ENCODE measurements at places on chromosomes 2 and 18.

DNA sequence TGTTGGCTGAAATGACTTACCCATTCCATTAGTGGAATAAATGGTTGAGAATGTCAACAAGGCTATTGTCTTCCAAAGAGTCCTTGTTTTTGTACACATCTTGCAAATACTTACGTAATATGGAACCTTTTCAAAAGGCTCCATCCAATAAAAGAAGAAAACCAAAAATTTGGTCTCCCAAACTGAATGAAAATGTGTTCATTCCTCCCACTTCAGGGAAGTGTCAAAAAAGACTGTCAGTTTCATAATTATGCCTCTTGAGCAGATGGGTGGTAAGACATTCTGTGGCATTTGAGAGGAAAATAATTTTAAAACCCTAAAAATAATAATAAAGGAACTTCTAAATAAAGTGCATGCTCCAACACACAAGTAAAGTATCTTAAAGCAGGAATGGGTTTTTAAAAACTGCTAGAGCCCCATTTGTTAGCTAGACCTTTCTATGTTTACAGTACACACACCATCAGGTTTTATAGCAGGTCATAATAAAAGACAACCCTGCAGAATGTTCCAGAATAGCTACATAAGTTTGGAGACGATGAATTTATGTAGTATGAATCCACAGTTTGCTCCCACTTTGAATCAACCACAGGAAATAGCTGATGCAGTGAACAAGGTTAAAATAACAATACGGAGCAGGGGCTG is 843.7 kb downstream of the LRRTM4 start:
- no peak for DNase-seq

GRCh38 chr2:112149866-112150435 is 11.8 kb downstream of the FBLN7 start:
- no peak for DNase-seq

GRCh38 chr2:64036034-64036705 is 16.9 kb upstream of the VPS54 start:
- peak; percentile 47 for DNase-seq

DNA sequence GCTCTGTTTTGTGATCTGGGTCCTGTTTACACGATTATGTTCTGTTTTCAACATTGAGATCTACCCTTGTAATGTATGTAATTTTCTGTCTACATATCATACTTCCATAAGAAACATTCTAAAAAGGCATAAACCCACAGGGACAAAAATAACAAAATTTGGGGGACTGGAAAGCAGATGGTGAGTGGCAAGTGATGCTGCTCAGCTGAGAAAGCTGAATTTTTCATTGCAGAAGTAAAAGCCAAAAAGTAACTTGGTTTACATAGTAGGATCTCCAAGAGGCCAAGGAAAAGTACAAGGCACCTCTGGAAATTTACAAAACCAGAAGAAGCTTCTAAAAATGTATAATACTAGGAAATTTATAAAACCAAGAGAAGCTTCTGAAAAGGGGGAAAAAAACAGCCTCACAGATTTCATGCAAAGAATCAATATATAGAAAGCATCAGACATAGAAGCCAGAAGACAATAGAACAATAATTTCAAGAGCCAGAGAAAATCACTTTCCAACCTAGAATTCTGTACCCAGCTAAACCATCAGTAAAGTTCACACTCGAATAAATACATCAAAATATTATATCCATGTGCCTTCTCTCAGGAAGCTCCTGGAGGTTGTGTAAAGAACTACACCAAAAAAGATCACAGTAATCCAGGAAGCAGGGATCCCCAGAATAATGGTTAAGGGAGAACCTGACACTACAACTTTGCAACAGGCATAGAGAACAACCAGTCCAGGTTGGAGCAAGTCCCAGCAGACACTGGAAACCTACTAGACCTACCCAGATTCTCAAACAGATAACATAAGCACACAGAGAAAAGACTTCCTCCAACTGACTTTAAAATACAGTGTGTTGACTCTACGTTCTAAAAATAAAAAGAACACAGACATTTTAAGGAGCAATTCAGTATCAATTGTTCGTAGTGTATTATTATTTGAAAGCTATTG is 401.7 kb upstream of the HS6ST1 start:
- DNase-seq, result no peak

- no peak for DNase-seq
These were observed 33.7 kb upstream of the FAM98A start for GRCh38 chr2:33632831-33633230.

DNA sequence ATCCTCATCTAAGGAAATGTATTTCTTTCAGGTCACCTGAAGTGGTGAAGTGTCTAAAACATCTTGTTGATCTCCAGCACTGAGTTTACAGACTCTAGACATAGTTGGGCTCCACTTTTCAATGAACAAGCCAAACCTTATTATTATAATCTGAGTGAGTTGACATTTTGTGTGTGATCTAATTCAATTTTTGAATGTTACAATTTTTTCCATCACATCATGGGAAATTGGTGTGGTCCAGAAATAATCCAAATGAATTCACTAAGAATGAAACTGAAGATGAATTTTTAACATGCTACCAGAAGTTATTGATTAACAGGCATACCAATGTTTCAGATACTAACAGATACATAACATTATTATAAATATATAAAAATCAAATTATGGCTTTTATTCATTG is 75.6 kb upstream of the EFEMP1 start:
- DNase-seq, result no peak

DNA sequence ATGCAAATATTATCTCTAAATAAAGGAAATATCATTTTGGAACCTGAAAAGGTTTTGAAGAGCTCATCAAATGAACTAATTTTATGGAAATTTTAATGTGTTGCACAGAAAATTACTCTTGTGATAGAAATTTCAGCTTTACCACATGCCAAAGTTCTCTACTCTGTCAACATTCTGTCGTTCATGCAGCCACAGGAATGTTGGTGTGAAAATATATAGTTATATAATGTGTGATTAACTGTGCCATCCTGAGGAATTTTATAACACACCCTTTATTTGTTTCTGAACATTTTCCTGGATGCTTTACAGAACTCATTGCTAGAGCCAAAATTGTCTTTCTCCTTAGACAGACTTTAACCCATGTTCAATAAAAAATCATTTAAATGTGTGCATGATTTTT is 202.5 kb upstream of the SLC8A1 start:
- DNase-seq, result no peak

DNA sequence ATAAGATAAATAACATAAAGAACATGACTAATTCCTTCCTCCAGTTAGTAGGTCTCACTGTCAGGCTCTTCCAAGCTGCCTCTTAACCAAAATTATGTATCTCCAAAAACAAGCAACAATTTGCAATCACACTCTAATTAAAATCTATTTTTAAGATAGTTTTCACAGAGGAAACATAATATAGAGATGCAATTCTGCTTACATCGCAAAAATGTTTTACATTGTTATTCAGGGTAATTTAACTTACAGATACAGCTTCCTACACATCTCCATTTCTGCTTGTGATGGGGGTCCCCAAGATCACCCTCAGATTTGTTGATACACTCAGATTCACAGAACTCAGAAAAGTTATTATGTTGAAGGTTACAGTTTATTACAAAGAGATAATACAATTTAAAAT is 115.5 kb downstream of the DSC3 start:
- no peak for DNase-seq

GRCh38 chr18:47931718-47932103 is 1.3 kb upstream of the SMAD2 start:
- DNase-seq, result peak; percentile 38

DNA sequence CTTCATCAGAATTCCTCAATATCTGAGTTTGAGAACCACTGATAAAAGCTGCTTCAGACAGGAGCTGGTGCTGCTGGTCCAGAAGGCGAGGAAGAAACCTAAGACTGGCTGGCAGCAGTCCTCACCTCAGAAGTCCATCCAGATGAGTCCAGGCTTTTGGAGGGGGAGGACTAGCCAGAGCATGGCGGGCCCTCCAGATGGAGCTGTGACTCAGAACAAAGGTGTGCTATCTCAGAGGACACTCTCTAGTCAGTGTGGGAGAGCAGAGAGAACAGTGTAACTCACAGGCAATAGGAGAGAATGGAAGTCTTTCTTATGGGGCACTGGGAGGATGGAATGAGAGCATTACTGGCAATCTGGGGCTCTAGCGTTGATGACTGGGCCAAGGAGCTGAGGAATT is 191.4 kb downstream of the NYAP2 start:
- no peak for DNase-seq

DNA sequence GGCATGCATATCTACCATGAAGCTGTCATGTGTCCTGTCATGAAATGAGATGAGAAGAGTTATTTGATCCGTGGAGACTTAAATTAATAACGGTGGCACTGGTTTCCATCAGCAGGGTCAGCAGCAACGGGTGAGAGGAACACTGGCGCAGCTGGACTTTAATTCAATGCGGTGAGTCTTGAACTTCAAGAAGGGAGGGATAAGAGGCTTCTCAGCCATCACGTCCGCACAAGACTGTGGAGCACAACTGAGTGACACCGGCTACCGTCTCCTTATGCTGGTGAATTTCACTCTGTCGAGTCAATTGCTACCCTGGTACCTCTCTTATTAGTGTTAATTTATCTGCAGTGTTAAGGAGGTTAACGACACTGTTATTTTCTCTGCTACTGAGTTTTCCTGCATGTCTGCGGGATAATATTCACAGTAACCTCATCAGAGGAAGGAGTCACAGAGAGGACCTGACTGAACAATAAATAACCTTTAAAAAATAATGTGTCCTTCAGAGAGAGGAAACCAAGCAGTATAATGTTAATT is 236.8 kb downstream of the EPHA4 start:
- no peak for DNase-seq

Data from activated CD8-positive, alpha-beta T cell treated with anti-CD3 and anti-CD28 coated beads for 36 hours (primary cell).